ENCODE measurements at places on chromosomes 7 and 10.

GRCh38 chr10:76546411-76546810 lies 1091.2 kb downstream of the KCNMA1 start:
- no peak for DNase-seq

GRCh38 chr7:511476-512145 lies 8.0 kb downstream of the PDGFA start:
- DNase-seq, result no peak

GRCh38 chr7:35717013-35717412 lies 22.1 kb upstream of the HERPUD2 start:
- DNase-seq, result no peak

DNA sequence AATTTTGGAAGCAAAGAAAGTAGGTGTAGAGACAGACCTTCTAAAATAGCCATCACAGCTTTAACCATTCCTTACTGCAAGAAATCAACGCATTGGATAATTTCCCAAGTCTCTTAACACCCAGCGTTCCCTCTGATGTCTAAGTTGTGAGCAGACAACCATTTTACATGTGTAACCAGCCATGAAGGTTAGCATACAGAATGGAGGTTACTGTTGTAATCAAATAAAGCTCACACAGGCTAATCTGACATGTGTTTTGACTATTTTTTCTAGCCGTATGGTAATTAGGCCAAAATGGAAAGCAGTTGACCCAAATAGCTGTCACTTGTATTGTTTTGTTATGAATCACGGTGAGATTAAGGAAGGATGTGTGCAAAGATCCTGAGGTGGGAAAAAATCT lies 336.4 kb downstream of the RNLS start:
- DNase-seq, result no peak

DNA sequence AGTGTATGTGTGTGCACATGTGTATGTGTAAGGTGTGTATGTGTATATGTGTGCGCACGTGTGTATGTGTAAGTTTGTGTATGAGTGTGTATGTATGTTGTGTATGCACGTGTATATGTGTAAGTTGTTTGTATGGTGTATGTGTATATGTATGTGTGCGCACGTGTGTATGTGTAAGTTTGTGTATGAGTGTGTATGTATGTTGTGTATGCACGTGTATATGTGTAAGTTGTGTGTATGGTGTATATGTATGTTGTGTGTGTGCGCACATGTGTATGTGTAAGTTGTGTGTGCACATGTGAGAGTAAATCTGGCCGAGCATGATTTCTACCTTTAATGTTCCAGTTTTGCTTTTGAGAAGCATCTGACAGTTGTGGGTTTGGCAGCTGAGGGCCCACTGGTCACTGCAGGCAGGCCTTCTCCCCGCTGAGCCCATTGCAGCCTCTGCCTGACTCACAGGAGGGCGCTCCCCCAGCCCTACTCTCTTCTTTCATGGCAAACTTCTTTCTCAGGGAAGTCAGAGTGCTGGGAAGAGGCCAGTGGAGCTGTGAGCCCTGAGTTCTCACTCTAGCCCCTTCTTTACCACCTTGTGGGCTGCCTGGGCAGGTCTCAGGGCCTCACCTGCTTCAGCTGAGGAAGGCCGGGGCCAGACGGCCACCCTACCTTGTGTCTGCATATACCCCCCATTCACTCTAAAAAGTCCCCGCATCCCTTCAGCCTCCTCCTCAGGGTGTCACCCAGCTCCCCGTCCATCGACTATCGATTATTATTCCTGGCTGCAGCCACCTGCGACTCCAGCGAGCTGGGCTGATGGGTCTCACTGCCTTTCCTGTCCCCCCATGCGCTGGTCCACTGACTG lies 11.2 kb downstream of the WDR86 start:
- DNase-seq, result no peak

- DNase-seq, result no peak
Measured at GRCh38 chr10:133350950-133351329, 3.8 kb downstream of the PRAP1 start.

- no peak for DNase-seq
Measured at GRCh38 chr7:12111422-12112405, 99.4 kb upstream of the TMEM106B start.
